T-helper 2 cell (primary cell): ENCODE measurements at places on chromosomes 16 and 17.

GRCh38 chr16:66728117-66728787, 23.2 kb downstream of the DYNC1LI2 start:
- DNase-seq, result peak; percentile 68

GRCh38 chr17:62907961-62908360, 58.1 kb upstream of the TANC2 start:
- DNase-seq, result no peak

DNA sequence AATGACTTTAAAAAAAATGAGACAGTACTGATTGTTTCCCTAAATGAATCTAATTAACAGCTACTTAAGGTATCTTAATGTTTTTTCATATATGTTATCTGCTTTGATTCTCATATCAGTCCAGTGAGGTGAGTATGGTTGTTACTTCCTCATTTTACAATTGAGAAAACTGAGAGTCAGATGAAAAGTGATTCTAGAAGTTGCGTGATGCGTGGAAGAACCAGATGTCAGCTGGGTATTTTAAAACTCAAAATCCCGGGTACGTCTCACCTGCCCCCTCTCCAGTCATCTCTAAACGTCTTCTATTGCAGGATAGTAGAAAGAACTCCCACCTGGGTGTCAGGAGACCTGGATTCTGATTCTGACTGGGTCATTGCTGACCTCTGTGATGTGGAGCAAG, 89.2 kb downstream of the MAP2K6 start:
- DNase-seq, result no peak

- no peak for DNase-seq
Observed at GRCh38 chr17:17579691-17580090, 11.8 kb downstream of the PEMT start.

GRCh38 chr16:31428279-31428597, at the start of gene COX6A2:
Gene COX6A2, minus strand, starts transcription at chr16:31428360. Its CDS starts 35 bp downstream, at chr16:31428325.
- no peak for DNase-seq

DNA sequence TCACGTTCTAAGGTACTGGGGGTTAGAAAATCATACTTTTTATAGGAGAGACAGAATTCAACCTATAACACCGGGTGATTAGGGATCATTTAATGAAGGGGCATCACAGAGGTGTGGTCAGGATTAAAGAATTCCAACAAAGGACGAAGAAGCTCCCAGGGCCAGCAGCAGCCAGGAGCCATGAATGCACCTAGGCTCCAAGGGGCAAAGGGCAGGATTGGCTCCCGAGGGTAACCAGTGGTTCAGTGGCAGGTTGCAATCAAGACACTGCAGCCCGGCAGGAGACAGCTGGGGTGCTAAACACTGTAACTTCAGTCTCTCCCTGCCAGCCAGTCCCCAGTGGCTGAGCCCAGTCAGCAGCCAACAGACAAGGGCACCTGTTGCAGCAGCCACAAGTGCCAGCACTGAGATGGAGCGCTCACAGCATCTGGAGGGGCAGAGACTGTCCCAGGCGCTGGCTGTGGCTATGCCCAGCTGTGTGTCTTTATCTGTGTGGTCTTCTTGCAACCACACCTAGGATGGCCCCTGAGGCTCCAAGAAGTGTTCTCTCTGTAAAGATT, 23.9 kb downstream of the DHRS7C start:
- DNase-seq, result no peak

DNA sequence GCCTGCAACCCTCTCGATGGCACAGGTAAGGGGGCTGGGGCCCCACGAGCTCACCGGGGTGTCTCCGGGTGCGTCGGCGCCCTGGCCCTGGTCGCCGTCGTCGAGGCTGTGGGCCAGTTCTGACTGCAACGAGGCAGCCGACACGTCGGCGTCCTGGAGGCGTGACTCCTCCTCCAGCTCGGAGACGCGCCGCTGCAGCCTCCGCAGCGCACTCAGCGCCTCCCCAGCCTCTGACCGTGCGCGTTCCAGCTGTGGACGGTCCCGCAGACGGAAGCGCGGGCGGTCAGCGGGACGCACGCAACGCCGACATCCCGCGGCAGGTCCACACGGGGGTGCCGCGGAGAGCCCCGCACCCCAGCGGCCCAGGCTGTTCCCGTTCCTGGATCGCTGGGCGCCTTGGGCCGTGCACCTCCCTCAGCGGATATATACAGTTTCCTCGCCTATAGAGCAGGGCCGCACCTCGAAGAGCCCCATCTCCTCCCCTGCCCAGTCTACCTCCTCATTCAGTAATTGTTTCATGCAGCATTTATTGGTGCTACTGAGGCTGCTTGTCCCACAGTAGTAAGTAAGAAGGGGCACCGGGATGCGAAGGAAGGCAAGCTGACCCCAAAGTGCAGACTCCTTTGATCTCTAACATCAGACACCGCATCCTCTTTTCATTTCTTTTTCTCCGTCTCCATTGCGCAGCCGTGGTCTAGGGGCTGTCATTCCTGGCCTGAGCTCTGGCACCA, 5.8 kb downstream of the THOC6 start:
- no peak for DNase-seq

- no peak for DNase-seq
Observed at GRCh38 chr17:80668375-80669148, 123.9 kb downstream of the RPTOR start.

DNA sequence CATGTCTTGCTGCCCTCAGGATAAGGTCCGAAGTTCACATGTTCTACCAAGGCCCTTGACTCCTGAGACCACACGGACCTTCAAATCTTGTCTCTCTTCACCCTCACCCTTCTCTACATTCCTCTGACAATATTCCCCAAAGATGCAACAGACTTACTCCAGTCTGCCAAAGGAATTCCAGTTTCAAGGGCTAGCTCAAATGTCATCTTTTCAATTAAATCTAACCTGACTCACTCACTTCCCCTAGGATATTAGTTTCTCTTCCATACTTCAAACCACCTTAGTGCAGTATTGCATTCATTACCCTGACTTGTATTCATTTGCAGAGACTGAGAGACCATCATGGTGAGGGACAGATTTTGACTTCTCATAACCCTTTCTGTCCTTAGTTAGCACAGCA, 59.6 kb upstream of the ADCY9 start:
- no peak for DNase-seq

DNA sequence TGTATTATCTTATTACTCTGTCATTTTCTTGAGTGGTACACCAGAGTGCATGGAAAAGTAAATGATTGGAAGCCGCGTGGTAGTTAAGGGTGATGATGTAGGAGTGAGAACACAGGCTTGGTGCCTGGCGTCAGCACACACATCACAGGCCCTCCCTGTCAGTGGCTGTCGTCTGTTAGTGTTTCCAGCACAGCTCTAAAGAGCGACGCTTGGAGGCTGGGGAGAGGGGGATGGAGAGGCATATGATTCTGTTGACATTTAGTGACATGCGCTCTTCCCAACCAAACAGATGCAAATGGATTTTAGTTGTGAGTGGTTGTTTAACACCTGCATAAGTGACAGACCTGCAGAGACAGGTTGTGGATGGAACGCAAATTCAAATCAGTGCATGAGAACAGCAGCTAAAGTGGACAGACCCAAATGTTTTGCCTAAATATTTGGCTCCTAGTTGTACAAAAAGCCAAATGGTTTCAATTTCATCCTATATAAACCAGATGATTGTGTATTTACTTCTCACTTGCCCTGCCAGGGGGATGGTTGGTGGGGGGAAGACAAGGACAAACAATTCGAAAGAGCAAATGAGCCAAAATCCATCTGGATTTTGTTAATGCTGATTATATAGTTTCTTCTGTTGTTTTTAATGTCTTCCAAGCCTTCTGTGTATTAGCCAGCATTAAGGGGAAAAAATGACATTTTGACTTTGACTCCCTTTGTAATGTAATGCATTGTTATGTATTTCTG, 222.3 kb downstream of the WWOX start:
- no peak for DNase-seq

GRCh38 chr17:81306898-81307510, 11.9 kb upstream of the SLC38A10 start:
- no peak for DNase-seq

- no peak for DNase-seq
Observed at GRCh38 chr16:47986031-47986430, 169.8 kb downstream of the ABCC12 start.

- no peak for DNase-seq
Observed at GRCh38 chr17:44998646-44999045, 30.5 kb upstream of the C1QL1 start.

- DNase-seq, result peak; percentile 84
Observed at GRCh38 chr17:59837308-59838051, 55.3 kb downstream of the TUBD1 start.

GRCh38 chr16:56193951-56194726, 2.9 kb downstream of the GNAO1 start:
- DNase-seq, result peak; percentile 70

DNA sequence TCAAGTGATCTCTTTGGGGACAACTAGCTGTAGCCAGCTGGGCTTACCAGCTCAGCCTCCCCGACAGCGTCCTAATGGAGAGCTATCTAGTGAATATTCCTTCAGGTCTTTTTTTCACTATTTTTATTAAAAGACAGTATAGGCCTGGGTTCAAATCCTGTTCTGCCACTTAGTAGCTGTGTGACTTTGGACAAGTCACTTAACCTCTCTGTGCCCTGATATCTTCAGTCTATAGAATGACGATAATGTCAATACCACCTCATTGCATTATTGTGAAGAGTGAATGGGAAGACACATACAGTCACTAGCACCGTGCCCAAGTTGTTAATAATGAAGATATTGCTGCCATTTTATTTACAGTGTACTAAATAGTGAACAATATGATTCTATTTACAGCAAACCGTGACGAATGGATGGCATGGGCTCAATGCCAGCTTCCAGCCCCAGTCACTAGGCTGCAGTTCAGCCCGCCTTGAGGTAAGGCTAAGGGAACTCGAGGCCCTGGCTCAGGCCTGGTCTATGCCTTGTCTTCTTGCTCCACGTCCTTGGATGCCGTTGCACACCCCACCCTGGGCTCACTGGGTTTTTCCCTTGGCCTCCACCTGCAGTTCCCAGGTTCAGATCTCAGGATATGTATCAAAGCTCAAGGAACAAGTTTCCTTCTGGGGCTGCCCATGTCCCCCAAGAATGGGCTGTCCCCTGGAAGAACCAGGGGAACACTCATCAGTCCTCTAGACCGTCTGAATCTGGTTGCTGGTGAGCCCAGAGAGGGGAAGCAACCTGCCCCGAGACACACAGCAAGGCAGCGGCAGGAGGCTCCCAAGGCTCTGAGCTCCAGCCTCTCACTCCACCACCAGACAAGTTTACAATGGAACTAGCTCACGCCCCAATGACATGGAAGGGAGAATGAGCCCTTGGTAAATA, 95.4 kb upstream of the TNRC6C start:
- DNase-seq, result no peak

DNA sequence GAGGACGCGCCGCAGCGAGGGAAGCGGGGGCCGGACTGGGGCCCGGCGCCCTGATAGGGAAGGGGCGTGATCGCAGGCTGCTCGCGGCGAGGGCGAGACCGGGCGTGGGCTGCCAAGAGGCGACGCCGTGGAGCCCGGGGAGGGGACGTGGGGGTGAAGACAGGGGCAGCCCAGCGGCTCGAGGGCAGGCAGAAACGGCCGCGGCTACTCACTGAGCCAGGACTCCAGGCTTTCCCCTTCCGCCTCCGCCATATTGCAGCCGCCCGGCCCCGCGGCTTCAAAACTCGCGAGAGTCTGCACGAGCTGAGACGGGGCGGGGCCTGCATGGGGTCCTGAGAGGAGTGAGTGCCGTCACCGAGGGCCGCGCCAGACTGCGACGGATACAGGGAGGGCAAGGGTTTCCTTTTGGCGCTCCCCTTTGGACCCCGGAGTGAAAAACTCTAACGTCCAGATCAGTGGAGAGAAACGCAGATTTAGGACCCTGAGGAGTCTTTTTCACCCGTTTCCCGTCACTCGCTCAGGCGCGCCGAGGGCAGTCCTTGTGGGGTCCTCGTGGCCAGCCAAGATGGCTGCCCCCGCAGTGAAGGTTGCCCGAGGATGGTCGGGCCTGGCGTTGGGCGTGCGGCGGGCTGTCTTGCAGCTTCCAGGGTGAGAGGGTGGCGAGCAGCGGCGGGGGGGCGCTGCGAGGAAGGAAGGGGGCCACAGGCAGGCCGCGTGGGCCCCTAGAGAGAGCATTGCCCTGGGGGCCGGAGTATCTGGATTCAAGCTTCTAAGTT, at the start of the genes GGA3 and MRPS7:
GGA3 (minus strand) TSS at position 271 of the 776 bp plus-strand sequence; CDS start at position 252, 19 bp downstream.
MRPS7 (plus strand) TSS at position 544 of the 776 bp plus-strand sequence; CDS start at position 566, 22 bp downstream.
- DNase-seq, result peak; percentile 94

GRCh38 chr17:17088541-17089525, 46.6 kb downstream of the MPRIP start:
- DNase-seq, result peak; percentile 55

DNA sequence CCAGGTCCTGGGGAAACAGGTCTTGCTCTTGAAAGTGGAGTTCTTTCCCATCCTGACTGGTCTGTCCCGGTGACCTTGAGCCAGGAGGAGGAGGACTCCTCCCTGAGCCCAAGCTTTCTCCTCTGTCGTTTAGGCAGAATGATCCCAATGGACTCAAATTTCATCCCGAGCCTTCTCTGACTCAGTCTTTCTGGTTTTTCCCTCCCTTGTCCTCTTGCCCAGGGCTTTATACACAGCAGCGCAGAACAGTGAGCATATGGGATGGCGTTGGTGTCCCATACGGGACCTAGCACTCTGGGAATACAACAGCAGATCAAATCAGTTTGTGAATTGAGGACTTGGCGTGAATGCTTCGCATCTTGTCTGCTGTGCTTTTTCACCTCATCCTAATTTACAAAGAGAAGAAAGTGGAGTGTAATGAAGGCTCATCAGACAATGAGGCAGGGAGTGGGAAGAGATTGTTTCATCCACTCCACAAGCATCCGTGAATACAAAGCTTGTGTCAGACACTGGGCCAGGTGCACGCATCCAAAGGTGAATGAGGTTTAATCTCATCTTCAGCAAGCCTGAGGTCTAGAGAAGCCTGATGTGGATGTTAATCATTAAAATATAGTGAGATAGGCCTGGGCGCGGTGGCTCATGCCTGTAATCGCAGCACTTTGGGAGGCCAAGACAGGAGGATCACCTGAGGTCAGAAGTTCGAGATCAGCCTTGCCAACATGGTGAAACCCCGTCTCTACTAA, 1.1 kb upstream of the XYLT1 start:
- DNase-seq, result no peak

DNA sequence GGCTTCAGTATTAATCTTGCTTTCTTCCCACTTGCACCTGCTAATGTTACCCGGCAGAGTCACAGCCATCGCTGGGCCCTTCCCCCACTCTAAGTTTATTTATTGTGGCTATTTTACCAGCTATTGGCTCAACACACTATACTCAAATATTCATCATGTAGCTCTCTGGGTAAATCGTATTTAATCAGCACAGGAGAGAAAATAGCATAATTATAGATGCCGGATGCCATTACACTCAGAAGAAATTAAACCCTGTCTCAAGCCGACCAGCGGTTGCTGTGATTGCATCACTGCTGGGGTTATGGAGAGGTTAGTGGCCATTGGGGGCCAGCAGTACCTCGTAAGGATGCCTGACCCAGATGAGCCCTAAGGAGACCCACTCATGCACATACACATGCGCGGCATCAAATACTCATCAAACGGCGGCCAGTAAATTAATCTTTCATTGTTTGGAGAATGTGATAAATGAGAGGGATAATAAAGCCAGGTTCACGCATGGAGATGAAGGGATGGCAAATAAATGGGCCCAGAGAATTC, 269.5 kb upstream of the ZFHX3 start:
- no peak for DNase-seq

DNA sequence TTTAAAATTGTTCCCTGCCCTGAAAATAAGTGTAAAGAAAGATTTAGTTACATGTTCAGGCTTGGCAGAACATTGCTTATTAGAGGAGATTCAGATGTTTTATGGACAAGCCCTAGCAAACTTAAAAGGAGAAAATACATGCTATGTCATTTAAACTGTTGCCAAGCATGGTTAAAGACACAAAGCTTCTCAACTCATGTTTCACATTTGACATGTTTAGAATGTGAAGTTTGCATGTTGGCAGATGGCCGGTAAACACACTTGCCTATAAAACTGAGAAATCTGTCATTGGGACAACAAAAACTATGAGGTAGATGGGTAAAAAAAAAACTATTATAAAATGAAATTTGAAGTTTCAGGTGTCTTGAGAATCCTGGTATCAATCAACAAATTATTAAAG, 5.8 kb downstream of the KRTAP29-1 start:
- no peak for DNase-seq
